Nasal cavity respiratory epithelium epithelial cell of viscerocranial mucosa (primary cell): ENCODE measurements at places on chromosomes 13 and 19. TPM values are rescaled to one million over a fixed set of nuclear protein-coding genes. Genes with fewer than 3 reads are reported as not detected.

Gene KLK3
- total RNA-seq: not detected in 2 replicates

Gene LIPE
- total RNA-seq: 5.0 and 24.6 TPM in 2 replicates

Gene NBEA
- under 0.01 and 3.7 TPM in 2 replicates for total RNA-seq

Gene RNF225
- total RNA-seq: 1.4 and 2.1 TPM in 2 replicates

Gene PRDX2
- total RNA-seq: 109 and 161 TPM in 2 replicates

Gene RETN
- total RNA-seq: not detected in 2 replicates

Gene DACT3
- under 0.01 TPM in 1 of 2 replicates, not detected in the other for total RNA-seq
